ENCODE measurements at places on chromosomes 1 and 21. TPM values are rescaled to one million over a fixed set of nuclear protein-coding genes. Genes with fewer than 3 reads are reported as not detected.

Gene B3GALNT2
- 23.0 TPM for total RNA-seq

Gene ITGB2
- total RNA-seq = 70.7 TPM

Gene NIPAL3
- total RNA-seq = 20.4 TPM

Gene TMPRSS3
- total RNA-seq = 0.27 TPM

Gene OVAAL
- 0.53 TPM for total RNA-seq

DNA sequence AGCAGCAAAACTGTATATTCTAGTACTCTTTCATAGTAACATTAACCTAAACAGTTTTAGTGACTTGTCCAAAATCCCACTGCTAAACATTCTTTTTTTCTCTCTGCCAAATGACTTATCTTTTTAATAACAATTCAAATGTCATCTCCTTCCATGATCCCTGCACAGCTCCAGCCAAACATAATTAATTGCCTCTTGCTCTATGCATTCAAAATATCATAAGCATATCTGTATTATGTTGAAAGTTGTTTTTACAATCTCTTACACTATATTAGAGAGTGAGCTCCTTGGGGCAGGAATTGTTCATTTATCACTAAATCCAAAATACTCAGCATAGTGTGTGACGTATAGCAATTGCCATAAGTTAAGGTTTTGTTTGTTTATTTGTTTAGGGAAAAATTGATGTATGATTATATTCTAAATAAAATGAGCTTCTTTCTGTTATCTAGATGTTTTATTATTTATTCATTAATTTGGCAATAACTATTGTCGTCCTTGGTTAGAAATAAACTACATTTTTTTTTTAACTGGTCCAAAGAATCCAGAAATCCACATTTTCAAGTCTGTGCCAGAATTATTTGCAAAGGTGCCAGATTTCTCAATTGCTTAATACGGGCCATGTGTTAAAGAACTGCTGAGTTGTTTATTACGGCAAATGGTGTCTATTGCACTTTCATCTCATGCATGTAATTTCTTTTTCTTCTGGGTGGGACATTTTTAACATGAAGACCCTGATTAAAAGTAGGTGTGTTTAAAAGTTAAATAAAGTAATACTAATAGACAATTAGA, 577.2 kb upstream of the ZRANB2 start:
- no peak for DNase-seq

GRCh38 chr1:246828818-246829217, 102.9 kb downstream of the AHCTF1 start:
- DNase-seq = no peak

GRCh38 chr1:93666613-93667384, 14.8 kb downstream of the BCAR3 start:
- DNase-seq = no peak

GRCh38 chr1:230069796-230070195, 2.8 kb downstream of the GALNT2 start:
- no peak for DNase-seq

DNA sequence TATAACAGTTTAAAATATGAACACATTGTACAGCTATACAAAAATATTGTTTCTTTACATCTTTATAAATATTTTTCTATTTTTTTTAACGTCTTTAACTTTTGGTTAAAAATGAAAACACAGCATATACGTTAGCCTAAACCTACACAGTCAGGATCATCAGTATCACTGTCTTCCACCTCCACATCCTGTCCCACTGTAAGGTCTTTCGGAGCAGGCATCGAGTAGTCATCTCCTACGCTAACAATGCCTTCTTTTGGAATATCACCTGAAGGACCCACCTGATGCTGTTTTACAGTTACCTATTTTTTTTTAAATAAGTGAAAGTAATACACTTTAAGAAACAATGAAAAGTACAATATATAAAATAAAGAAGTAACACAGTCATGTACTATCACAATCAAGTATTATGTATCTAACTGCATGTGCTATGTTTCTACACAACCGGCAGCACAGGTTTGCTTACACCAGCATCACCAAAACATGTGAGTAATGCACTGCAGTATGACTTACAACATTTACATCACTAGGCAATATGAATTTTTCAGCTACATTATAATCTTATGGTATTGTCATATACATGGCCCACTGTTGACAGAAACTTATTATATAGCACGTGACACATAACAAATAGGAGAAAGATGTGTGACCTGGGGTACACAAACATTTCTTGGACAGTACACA, 254.4 kb downstream of the AKT3 start:
- DNase-seq = no peak

- DNase-seq = no peak
Measured at GRCh38 chr1:45246760-45247159, 40.4 kb upstream of the ZSWIM5 start.

DNA sequence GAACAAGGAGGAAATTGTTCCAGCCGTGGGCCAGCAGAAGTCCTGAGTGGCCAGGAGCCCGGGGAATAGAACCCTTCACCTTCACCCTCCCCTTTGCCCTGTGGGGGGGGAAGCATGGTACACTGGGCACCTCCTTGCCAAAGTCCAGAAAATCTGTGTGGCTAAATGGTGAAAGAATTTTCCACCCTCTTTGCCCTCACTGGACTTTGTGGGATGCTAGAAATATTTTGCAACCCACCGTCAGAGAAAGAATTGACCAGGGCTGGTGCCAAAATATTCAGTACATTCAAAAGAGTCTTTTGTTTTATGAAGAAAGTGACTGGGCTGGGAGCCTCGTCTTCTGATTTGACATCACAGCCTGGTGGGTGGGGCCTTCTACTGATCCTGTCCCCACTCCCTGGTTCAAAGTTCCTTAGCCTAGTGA, 14.6 kb downstream of the NFASC start:
- DNase-seq = peak; percentile 66

Data from left cardiac atrium (tissue), 4 donors.